ENCODE measurements at places on chromosomes 3 and 15.

GRCh38 chr3:187900993-187901755 is 155.9 kb upstream of the BCL6 start:
- DNase-seq: no peak

GRCh38 chr3:157465741-157466140 is 29.1 kb downstream of the PTX3 start:
- no peak for DNase-seq

- no peak for DNase-seq
Measured at GRCh38 chr15:96273317-96274086, 57.0 kb upstream of the NR2F2 start.

DNA sequence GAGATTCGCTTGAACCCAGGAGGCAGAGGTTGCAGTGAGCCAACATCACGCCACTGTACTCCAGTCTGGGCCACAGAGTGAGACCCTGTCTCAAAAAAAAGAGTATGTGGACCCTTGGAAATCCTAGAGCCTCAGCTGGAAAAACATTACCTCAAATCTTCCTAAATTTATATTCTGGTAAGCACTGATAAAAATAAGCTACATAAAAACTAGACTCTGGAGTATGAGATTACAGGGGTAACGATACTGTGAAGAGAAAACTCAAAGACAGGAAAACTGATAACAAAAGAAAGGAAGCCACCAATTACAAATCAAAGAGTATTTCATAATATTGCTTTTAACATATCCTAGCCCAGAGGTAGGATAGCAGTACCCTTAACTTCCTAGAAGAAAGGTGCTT is 30.3 kb downstream of the SETD2 start:
- DNase-seq: no peak

GRCh38 chr15:72785432-72785831 is 1.9 kb upstream of the ADPGK start:
- DNase-seq: peak; percentile 71

- no peak for DNase-seq
Measured at GRCh38 chr3:25397150-25397549, 30.9 kb upstream of the RARB start.
